CD8-positive, alpha-beta memory T cell (primary cell): ENCODE measurements at places on chromosomes 2 and 18.

GRCh38 chr2:193253014-193253530 lies 1058.3 kb upstream of the TMEFF2 start:
- H3K36me3 ChIP-seq: no peaks in the 10 kb centered on the region
- H3K4me3 ChIP-seq: no peak overlapping the region
- no peaks in the 10 kb centered on the region for H3K4me1 ChIP-seq

- no peak overlapping the region for H3K4me3 ChIP-seq
- no peaks in the 10 kb centered on the region for H3K27me3 ChIP-seq
- H3K36me3 ChIP-seq: no peaks in the 10 kb centered on the region
- H3K4me1 ChIP-seq: no peaks in the 10 kb centered on the region
These were observed 22.3 kb downstream of the ASAP2 start for GRCh38 chr2:9228781-9229469.

DNA sequence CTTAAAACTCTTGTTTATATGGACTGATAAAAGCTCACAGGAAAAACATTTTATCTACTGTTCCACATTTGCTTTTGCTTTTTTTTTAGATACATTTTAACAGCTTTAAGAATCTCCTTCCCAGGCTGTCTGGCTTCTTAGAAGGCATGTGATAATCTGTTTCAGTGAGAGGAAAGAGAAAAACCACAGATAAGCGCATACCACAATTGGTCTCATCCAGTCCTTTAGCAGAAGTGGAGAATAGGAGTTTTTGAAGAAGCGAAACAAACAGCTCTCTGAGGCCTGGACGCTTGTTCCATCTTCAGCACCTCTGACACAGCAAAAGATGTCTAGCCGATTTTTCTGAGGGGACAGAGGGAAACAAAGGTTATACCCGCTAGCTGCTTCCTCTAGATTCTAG lies 37.6 kb downstream of the RMC1 start:
- no peak overlapping the region for H3K4me3 ChIP-seq
- peaks cover 30% of the 10 kb centered on the region for H3K4me1 ChIP-seq
- H3K36me3 ChIP-seq: peaks cover 47% of the 10 kb centered on the region
- no peak overlapping the region for H3K27ac ChIP-seq
- no peaks in the 10 kb centered on the region for H3K27me3 ChIP-seq

DNA sequence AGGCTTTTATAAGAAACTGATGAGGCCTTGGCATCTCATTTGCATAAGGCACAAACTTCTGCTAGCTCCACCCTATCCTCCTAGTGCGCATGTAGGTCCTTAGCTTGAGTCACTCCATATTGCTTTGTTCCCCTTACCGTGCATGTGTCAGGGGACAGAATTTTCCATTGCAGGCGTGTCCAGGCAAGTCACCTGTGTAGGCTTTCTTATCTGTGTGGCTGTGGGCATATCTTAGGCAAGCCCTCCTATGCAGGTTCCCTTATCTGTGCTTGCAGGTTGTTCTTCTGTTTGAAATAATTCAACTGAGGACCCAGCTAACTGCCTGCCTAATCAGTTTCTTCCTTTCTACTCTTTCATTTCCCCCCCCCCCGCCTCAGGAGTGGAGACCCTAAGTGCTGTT lies 63.3 kb upstream of the CDCA7 start:
- no peak overlapping the region for H3K27ac ChIP-seq
- no peak for DNase-seq
- no peaks in the 10 kb centered on the region for H3K36me3 ChIP-seq
- no peaks in the 10 kb centered on the region for H3K27me3 ChIP-seq
- no peak overlapping the region for H3K4me3 ChIP-seq

GRCh38 chr2:130836501-130837174 lies at the start of gene ARHGEF4:
TSS of gene ARHGEF4 (plus strand) at chr2:130836914. CDS start at chr2:130836954, 40 bp downstream.
- peak; percentile 39 for DNase-seq
- H3K27me3 ChIP-seq: peaks cover 6% of the 10 kb centered on the region
- H3K4me1 ChIP-seq: no peaks in the 10 kb centered on the region
- no peak within 1 kb of the TSS for H3K4me3 ChIP-seq
- no peak within 1 kb of the TSS for H3K27ac ChIP-seq

- H3K27me3 ChIP-seq: no peaks in the 10 kb centered on the region
- H3K4me3 ChIP-seq: no peak overlapping the region
- peaks cover 23% of the 10 kb centered on the region for H3K4me1 ChIP-seq
- no peak overlapping the region for H3K27ac ChIP-seq
- no peak for DNase-seq
These were observed 135.4 kb downstream of the TRIB2 start for GRCh38 chr2:12852135-12852534.

DNA sequence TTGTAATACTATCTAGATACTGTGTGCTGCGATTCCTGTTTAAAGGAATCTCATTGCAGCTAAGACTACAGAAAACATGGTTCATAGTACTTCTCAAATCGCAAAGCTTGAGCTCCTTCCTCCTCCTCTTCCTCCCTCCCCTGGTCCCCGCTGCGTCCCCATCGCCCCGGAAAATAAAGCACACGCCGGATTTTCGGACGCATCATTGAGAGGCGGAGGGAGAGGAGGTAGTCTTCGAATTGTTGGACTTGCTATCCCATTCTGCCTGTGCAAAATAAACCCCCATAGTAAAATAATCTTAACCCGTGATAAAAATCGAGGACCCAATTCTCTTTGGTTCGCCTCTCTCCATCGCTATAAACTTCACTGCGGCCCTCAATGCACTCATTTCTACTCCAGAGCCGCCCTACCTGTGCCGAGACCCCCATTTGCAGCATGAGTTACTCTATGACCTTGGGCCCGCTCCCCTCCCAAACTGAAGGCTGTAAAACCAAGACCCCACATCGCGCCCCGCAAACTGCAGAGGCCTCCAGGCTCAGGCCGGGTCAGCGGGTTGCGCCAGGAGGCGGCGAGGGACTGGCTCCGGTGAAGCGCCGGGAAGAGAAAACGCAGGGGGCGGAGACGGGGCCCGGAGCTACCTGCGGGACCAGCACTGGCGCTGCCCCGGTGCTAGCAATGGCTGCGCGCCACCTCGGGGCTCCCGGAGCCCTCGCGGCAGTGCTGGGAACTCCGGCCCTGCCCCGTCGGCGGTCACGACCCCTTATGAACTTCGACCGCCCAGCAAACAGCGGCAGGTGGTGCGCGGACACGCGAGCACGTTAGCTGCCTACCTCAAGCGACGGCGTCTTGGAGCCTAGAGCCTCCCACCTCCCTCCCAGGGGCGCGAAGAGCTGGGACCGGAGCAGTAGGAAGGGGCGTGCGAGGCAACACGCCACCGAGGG lies 649 bp downstream of the ESCO1 start:
- DNase-seq: no peak
- peak overlapping the region; percentile 99 for H3K27ac ChIP-seq
- peak overlapping the region; percentile 92 for H3K4me3 ChIP-seq
- no peaks in the 10 kb centered on the region for H3K36me3 ChIP-seq
- H3K4me1 ChIP-seq: peaks cover 30% of the 10 kb centered on the region
- H3K27me3 ChIP-seq: no peaks in the 10 kb centered on the region

DNA sequence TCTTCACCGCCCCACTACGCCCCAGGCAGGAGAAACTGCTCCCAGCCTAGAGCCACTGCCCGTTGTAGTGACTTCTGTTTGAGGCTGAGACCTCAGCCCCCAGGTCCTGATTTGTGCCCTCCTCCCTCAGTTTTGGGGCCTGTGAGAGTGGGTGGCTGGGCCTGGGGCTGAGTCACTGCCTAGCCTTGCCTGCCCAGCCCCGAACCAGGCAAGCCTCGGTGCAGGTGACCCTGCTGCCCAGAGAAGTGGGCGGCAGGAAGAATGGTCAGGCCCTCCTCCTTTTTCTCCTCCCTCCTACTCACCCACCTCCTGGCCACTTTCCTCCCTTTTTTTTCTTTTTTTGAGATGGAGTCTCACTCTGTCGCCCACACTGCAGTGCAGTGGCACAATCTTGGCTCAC lies 66.6 kb downstream of the ZFP36L2 start:
- H3K36me3 ChIP-seq: no peaks in the 10 kb centered on the region
- no peak for DNase-seq
- no peak overlapping the region for H3K4me3 ChIP-seq
- H3K4me1 ChIP-seq: peaks cover 78% of the 10 kb centered on the region
- peak overlapping the region; percentile 66 for H3K27ac ChIP-seq

GRCh38 chr2:181483211-181483610 lies 26.0 kb downstream of the ITGA4 start:
- H3K27me3 ChIP-seq: no peaks in the 10 kb centered on the region
- H3K27ac ChIP-seq: no peak overlapping the region
- no peaks in the 10 kb centered on the region for H3K4me1 ChIP-seq
- peaks cover 54% of the 10 kb centered on the region for H3K36me3 ChIP-seq
- H3K4me3 ChIP-seq: no peak overlapping the region
- no peak for DNase-seq

DNA sequence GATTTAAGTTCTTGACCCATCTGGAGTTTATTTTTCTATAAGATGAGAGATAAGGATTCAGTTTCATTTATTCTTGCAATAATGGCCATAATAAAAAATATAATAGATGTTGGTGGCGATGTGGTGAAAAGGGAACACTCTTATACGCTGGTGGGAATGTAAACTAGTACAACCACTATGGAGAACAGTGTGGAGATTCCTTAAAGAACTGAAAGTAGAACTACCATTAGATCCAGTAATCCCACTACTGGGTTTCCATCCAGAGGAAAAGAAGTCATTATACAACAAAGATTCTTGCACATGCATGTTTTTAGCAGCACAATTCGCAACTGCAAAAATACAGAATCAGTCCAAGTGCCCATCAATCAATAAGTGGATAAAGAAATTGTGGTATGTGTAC lies 1040.5 kb upstream of the GYPC start:
- no peaks in the 10 kb centered on the region for H3K4me1 ChIP-seq
- DNase-seq: no peak
- H3K27ac ChIP-seq: no peak overlapping the region
- H3K27me3 ChIP-seq: no peaks in the 10 kb centered on the region
- H3K36me3 ChIP-seq: no peaks in the 10 kb centered on the region
- H3K4me3 ChIP-seq: no peak overlapping the region

DNA sequence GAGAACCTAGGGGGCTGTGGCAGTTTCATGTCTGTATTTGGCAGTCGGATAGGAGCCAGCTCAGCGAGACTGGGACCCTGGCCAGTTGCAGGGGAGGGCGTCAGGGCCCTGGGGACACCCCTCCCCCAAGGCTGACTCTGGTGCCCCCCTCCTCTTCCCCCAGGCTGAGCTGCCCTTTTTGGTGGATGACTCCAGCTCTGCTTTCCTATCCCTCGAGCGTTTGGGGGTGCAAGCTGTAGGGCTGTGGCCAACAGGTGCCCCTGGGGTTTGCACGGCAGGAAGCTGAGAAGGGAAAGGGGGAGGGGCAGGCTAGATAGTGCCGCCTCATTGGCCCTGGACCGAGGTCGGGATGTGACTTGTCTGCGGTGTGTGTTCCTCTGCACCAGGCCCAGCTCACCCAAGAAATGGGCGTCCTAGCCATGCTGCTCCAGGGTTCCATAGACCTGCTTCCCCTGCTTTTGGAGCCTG lies 26.4 kb downstream of the SPEG start:
- H3K36me3 ChIP-seq: no peaks in the 10 kb centered on the region
- no peak overlapping the region for H3K4me3 ChIP-seq
- DNase-seq: no peak
- no peak overlapping the region for H3K27ac ChIP-seq

DNA sequence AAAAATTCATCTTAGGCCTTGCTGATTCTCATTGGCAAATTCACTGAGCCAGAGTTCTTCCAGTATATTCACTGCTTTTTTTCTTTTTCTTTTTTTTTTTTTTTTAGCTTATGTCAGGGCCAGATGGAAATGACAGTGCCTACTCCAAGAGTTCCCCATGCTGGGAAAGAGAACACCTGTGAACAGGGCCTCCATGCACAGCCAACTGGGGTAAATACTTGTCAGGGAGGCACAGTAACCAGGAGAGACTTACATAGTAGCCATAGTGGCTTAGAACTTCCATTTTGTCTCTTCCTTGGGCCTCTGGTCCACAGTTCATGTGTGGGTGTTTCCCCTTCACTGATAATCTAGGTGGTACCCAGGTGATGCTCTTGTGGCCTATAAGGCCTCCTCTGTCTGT lies 15.2 kb upstream of the SCLY start:
- no peak for DNase-seq
- peaks cover 3% of the 10 kb centered on the region for H3K36me3 ChIP-seq
- no peak overlapping the region for H3K4me3 ChIP-seq
- no peaks in the 10 kb centered on the region for H3K27me3 ChIP-seq

DNA sequence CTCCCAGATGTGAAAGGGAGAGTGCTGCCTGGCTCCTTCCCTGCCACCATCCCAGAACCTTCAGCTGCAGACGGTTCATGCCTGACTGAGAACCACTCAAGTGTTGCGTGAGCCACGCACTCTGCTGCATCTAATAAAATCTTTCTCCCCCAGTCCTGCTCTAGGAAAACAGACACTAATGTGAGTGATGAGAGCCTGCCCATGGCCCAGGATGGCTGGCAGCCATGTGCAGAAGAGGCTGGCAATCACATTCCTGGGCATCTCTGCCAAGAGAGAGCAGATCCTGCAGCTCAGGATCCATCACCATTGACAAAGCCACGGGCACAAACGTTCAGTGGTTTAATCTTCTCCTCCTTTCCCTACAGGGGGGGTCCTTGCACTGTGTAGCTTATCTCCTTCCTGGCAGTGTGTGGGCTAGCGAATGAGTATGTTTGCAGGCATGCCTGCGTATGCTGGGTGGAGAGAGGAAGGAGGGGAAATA lies 477.5 kb downstream of the SLC4A3 start:
- no peak for DNase-seq
- H3K36me3 ChIP-seq: no peaks in the 10 kb centered on the region
- H3K27ac ChIP-seq: no peak overlapping the region
- no peak overlapping the region for H3K4me3 ChIP-seq
- no peaks in the 10 kb centered on the region for H3K4me1 ChIP-seq

DNA sequence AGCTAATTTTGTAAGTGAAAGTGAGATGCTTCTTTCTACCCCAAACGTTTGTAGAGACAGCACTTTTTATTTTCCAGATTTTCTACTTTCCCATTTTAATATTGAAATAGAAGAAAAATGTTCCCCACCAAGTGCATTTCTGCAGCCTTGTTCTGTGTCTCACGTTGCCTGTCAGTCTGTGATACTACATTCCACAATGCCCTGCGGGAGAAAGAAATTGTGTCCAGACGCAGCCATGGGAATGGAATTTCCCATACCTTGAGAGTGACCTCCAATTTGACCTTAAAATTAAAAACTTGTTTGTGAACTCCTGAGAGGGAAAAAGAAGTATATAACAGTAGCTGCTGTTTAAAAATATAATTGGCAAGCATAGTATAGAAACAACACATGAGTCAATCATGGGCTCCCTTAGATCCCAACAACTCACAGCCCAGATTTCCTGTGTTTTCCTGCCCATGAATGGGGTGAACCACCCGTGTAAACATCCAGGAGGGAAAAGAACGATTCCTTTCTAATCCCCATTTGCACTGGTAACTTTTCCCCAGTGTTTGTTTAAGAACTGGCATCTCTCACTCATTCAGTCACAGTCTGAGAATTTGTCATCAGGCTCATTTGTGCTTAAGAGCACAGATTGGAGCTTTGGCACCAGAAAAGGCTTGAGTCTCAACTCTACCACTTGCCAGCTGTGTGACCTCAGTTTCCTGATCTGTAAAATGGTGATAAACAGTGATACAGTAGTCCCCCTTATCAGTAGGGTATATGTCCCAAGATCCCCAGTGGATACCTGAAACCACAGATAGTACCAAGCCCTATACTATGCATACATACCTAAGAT lies 166.1 kb upstream of the ZNF521 start:
- no peaks in the 10 kb centered on the region for H3K36me3 ChIP-seq
- H3K27ac ChIP-seq: no peak overlapping the region
- no peak for DNase-seq
- no peaks in the 10 kb centered on the region for H3K4me1 ChIP-seq

GRCh38 chr2:118878531-118879149 lies 31.2 kb upstream of the EN1 start:
- no peak overlapping the region for H3K27ac ChIP-seq
- no peaks in the 10 kb centered on the region for H3K36me3 ChIP-seq

- no peak overlapping the region for H3K27ac ChIP-seq
- no peaks in the 10 kb centered on the region for H3K36me3 ChIP-seq
These were observed 409.7 kb upstream of the SPRED2 start for GRCh38 chr2:65842104-65842503.

- no peak overlapping the region for H3K27ac ChIP-seq
- H3K27me3 ChIP-seq: no peaks in the 10 kb centered on the region
- peaks cover 6% of the 10 kb centered on the region for H3K4me1 ChIP-seq
- no peaks in the 10 kb centered on the region for H3K36me3 ChIP-seq
- H3K4me3 ChIP-seq: no peak overlapping the region
These were observed 49.8 kb upstream of the NAB1 start for GRCh38 chr2:190599073-190599472.
